Stimulated activated CD8-positive, alpha-beta memory T cell treated with anti-CD3 and anti-CD28 coated beads, Interleukin-7, amount 100 ng/mL, for 24 hours (primary cell): ENCODE measurements at places on chromosomes 4 and X.

DNA sequence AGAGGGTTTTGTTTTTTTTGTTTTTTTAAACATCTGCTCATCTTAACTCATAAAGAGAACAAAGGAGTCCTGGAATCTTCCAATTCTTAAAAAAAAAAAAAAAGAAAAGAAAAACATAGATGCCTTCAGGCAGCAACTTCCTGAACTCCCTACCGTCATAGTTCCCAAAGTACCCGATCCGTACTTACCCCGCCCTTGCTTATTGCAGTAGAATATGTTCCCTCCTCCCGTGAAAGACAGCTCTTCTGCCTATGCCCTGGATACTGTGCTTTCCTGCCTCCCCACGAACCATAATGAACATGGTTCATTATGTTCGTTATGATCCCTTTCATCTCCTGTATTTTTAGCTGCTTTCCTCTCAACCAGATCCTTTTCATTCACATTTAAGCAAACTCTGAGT, 40.3 kb downstream of the KLHL5 start:
- no peak for DNase-seq

- no peak for DNase-seq
Measured at GRCh38 chr4:169330095-169330494, 59.3 kb upstream of the SH3RF1 start.

- no peak for DNase-seq
Measured at GRCh38 chrX:37997096-37997495, 9.3 kb upstream of the SYTL5 start.

- DNase-seq, result no peak
Measured at GRCh38 chr4:52711834-52712250, 39.4 kb downstream of the ERVMER34-1 start.

DNA sequence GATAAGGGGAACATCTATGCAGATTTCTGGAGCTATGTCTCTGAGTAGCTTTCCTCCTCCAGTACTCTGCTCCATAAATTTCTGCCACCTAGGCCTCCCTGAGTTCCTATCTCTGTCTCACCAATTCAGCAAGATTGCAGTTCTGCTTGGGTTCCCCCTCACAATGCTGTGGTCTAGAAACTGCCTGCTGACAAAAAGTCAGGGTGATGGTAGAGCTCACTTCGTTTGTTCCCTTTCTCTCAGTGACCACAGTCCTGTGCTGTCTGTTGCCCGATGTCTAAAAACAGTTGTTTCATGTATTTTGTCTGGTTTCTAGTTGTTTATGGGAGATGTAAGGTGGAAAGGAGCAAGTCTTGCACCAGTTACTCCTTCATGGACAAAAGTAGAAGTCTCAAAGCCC, 41.1 kb downstream of the AMMECR1 start:
- DNase-seq, result no peak

- no peak for DNase-seq
Measured at GRCh38 chr4:78092850-78093249, 35.7 kb downstream of the FRAS1 start.

GRCh38 chr4:20046179-20046578, 205.5 kb upstream of the SLIT2 start:
- no peak for DNase-seq

DNA sequence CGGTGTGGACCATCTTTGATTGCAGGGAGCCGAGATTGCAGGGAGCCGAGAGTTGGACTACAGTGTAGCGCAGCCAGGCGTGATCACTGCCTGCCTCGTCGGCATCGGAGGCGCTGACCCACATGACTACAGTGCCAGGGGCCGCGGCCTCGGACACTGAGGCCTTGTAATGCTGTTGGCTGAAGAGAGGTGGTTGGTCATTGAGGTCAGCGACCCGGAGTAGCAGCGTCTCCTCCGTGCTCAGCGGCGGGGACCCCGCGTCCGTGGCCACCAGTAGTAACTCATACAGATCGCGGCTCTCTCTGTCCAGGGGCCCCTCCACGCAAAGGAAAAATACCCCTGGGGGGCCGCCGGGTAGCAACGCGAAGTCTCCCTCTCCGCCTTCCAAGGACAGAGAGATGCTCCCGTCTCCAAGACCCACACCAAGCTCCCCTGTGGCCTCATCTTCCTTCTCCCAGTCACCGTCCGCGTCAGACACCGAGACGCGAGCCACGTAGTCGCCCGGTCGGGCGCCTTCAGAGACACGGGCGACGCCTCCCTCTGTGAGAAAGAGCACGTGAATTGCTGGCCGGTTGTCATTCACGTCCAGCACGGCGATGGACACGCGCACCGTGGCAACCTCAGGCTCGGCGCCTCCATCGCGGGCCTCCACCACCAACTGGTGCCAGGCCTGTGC, 1.9 kb downstream of the DCHS2 start:
- no peak for DNase-seq

GRCh38 chr4:52550186-52550585, 108.9 kb downstream of the USP46 start:
- no peak for DNase-seq

DNA sequence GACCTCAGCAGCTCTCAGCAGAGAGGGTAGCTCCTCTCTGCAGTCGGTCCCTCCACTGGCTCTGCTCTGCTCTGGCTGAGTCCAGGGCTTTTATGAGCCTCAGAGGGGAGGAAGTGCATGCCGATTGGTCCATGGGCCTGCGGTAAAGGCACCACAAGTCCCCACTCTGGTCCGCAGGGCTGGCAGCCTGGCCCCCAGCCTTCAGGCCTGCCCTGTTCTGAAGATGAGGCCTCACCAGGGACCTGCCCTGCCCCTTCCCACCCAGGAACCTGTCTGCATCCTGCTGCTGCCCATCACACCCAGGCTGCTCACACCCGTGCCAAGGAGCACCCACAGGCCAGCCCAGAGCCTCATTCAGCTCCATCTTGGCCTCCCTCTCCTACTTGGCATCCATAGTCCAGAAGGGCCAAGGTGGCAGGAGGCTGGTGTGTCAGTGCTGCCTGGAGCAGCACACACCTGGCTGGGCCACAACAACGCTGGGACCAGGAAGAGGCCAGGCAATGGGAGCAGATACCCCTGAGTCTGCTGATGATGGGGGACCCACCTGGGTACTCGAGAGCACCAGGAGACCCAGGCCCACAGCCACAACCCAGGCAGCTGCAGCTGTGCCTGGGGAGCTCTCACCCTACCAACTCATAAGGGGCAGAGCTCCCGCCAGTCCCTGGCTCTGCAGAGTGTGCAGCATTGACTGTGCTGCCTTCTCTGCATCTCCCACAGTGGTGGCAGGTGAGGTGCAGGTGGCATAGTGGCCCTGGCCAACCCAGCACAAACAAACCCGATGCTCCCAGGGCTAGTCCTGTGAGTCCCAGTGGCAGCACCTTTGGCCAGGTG, 191.9 kb upstream of the NUDT6 start:
- DNase-seq, result no peak

DNA sequence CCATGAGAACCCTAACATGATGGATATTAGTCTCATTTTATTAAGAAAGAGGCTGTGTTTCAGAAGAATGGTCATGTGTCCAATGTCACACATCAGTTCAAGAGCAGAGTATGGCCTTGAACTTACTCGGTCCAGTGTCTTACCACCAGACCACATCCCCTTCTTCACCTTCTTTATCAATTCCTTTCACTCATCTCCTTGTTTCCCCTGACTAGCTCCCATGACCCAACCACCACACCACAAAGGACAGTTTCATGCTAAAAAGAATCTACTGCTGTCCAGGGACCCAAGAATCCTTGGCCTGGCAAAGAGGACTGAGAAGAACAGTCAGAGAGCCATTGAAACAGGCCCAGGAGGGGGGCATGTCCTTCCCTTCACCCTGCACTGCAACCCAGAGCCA, 33.6 kb upstream of the MSN start:
- DNase-seq, result no peak

GRCh38 chr4:112214390-112215264, 17.0 kb upstream of the AP1AR start:
- DNase-seq, result no peak

DNA sequence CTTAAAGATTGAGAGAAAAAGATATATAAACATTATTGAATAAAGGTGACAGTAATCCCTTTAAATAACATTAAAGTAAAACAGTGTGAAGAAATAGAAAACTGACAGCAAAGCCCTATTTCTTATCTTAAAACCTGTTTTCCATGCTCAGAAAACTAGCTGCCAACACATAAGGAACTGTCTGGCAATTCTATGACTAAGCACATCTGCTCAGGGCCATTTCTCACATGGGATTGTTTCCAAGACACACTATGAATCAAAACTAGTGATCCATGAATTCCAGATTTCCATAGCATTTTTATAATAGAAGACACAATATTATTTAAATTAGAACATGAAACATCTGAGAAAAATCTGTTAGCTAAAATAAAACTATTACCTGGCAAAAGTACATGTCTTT, 113.4 kb downstream of the SCLT1 start:
- no peak for DNase-seq

- DNase-seq, result no peak
Measured at GRCh38 chrX:17052210-17052609, 105.8 kb downstream of the REPS2 start.

- DNase-seq, result no peak
Measured at GRCh38 chr4:125985856-125986255, 671.1 kb downstream of the FAT4 start.

DNA sequence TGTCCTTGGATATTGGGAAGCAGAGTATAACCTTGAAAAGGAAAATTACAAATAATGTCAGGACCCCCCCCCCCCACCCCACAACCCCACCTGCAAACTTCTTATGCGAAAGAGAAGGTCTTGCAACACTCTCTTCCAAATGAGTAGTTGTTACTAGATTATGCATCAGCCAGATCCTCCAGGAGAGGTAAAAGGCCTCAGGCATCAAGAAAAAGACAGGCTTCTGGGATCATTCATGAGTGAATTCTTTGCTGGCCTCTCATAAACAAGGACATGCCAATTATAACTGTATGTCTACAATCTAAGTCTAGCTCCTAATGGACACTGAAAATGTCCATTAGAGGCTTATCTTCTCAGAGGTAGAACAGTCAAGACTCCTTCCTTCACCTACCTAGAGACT, 1443.3 kb downstream of the RAPGEF2 start:
- DNase-seq, result no peak

DNA sequence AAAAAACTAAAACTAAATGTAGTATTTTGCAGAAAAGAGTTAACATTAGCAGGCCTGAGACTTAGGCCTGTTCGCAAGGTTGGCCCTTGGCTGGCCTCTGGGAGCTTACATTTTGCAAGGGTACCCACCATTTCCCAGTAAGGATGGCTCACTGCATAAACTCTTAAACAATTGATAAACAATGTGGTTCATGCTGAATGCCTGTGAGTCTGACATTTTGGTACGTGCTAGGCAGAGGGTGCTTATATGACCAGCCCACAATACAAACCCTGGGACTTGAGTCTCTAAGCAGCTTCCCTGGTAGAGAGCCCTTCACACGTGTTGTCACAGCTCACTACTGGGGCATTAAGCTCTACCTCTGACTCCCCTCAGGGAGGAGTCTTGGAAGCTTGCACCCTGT, 7.4 kb downstream of the PRPS2 start:
- DNase-seq, result no peak

DNA sequence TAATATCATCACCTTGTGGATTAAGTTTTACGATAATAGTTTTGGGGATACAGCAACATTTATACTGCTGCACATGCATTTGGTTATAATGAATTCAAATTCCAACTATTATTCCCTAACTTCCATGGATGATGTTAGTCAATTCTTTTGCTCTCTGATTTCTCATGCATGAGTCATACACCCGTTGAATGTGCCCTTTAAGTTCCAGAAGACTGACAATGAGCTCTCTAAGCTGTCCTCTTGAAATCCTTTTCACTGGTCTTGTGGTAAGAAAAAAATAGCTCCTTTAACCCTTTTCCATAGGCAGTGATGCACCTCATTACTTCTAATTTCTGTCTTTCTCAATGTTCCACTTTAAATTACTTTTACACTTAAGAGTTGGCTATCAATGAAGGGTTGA, 1095.2 kb upstream of the POU3F4 start:
- DNase-seq, result no peak

DNA sequence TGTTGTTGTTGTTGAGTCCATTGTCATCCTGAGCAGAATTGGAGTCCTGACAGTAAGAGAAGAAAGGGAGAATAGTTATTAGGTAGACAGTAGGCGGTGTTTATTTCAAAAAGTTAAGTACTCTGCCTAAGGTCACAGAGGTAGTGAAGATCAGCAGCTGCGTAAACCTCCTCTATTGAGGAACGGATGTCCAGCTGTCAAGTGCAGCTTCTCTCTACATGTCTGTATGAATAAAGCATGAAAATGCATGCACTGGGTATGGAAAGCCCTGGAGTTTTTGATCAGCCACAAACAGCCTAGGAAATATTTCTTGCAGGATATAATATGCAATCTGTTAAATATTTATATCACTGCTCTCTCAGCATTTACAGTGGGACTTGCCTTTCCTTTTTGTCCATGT, 109.4 kb upstream of the CBLL2 start:
- no peak for DNase-seq

- no peak for DNase-seq
Measured at GRCh38 chrX:34918091-34918736, 24.4 kb upstream of the FAM47B start.
